ENCODE measurements at places on chromosomes 1 and 21.

DNA sequence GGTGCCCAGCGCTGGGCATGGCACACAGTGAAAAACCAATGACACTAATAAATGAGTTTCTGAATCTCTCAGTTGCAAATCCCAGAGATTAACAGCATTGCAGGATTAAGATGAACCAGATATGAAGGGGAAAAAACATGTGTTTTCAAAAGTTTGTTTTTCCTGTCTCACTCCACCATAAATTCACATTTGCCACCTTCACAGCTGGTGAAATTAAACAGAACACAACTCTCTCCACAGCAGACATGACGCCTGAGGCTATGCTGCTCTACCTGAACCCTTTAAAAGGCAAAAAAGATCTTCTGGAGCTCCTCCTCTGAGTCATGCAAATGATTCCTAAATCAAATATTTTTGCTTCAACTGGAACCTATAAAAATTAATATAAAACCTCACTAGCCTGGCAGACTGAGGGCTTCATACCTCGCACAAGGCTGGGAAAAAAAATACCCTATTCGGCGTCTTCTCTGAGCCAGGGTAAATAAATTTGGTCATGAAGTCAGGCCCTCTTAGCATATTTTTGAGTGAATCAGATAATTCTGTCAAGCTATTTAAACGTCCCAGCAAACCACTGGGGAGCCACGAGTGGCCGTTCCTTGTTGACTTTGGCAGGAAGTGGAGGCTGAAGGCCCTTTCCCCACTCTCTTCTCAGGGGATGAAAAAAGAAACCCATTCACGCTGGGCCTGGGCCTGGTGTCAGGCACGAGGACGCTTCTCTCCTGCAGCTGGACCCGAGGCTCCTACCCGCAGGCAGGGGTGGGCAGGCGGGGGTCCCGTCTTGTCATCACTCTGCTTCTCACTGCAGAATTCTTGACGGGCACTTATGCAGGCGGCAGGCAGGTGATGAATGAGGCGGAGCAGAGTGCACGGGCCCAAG lies 53.0 kb downstream of the DMRTB1 start:
- DNase-seq: peak; percentile 26

DNA sequence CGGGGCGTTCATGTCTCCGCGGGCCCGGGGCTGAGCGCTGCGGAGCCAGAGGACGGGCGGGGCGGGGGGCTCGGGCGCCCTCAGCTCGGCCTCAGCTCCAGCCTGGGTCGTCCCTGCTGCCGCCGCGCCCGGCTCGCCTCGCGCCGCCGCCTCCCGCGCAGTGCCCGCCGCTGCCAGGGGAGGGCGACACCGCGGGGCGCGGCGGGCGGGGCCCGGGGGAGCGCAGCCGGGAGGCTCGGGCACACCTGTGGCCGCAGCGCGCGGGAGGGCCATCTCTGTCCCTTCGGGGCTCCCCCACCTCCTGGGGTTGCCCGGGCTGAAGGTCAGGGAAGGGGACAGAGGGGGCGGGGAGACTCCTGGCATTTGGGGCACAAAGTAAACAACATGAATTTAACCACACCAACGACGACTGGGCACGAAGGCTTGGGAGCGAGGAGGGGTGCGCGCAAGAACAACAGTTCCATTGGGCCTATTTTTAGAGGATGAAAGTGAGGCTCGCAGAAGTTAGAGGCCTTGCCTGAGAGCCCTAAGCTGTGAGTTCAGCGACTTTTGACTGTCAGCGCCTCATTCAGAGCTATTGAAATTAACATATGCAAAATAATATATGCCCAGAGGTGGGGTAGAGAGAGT lies at the start of gene FAM131C:
TSS of gene FAM131C (minus strand) at position 162 of the 630 bp plus-strand sequence. CDS start 209 bp downstream, outside the sequence.
- no peak for DNase-seq

DNA sequence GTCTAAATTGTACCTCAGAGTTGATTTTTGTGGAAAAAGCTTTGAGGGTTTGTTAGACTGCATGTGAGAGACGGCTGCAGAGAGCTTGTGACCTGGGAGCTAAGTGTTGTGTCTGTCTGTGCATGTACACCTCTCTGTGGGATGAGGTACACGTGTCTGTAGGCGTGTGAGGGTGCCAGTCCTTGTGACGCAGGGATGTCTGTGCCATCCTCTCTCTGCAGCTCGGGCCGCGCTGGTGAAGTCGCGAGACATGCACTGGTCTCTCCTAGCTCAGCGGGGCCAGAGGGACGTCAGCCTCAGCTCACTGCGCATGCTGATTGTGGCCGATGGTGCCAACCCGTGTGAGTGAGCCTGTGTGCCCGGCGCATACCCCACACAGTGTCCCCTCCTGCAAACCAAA lies 66.6 kb downstream of the S100B start:
- no peak for DNase-seq

- no peak for DNase-seq
These were observed 40.3 kb downstream of the UBE2U start for GRCh38 chr1:64243757-64244080.

- DNase-seq: no peak
These were observed 86.1 kb downstream of the TTLL7 start for GRCh38 chr1:83912876-83913275.

DNA sequence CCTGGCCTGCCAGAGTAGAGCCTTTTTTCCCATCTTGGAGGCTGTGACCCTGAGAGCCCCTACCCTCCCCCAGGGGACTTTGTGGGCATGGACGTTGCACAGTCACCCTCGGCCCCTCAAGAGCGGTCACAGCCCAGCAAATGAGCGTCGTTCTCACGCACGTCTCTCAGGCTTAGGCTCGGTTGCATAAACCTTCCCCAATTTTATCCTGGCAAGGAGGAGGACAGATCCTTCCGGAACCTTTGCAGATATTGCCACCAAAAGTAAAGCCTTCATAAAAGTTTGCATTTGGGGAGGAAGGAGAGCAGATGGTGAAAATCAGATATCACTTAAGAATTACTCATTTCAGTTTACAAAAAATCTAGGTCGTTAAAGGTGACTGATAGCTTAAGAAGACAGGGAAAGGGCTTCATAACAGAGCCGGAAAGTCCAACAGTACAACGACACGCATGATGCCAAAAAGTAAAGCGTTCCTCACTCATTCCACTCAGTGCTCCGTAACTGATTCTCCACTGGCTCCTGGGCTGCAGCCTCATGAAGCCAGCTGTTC lies 29.3 kb downstream of the PDE9A start:
- no peak for DNase-seq

DNA sequence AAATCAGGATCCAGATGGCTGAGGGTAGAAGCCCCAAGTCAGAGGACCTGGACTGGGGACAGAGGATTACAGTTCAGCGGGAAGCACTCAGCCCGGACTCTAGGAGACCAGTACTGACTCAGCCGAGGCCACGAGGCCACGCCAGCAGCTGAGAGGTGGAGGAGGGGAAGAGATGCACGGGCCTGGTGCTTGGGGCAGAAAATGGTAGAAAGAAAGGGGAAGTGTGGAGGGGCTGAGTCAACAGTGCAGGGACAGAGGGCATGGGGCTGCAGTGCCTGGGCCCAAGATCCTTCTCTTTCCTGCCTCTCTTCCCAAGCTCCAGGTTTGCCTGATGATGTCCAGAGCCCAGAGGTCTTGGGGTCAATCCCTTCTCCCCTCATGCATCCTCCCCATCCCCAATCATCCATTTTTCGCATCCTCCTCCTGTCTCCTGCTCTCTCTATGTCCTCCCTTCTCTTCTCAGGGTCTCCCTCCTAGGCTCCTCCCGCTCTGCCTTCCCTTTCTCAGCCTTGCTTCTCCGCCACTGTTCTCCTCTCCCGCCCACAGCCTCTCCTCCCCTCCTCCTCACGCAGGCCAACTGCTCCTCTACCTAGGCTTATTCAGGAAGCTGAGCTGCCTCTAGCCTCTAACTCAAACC lies 7.7 kb downstream of the ARHGEF2 start:
- DNase-seq: peak; percentile 66

- no peak for DNase-seq
These were observed 770 bp downstream of the NTNG1 start for GRCh38 chr1:107141491-107142126.

DNA sequence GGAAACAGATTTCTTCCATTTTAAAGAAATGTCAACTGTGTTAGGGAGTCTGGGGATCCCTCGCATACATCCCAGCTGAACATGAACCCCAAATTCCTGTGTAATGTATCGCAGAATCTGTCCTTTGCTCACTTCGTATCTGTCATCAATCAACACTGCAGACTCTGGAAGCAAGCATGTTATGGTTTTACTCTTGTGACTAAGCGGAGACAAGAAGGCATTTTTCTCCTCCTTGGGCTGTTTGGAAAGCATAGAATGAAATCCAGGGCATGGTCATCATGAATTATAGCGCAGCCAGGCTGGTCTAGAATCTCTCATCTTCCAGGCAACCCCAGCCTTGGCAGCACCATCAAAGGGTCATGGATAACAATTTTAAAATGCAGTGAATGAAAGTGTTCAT lies 290.2 kb downstream of the KIF26B start:
- DNase-seq: no peak

DNA sequence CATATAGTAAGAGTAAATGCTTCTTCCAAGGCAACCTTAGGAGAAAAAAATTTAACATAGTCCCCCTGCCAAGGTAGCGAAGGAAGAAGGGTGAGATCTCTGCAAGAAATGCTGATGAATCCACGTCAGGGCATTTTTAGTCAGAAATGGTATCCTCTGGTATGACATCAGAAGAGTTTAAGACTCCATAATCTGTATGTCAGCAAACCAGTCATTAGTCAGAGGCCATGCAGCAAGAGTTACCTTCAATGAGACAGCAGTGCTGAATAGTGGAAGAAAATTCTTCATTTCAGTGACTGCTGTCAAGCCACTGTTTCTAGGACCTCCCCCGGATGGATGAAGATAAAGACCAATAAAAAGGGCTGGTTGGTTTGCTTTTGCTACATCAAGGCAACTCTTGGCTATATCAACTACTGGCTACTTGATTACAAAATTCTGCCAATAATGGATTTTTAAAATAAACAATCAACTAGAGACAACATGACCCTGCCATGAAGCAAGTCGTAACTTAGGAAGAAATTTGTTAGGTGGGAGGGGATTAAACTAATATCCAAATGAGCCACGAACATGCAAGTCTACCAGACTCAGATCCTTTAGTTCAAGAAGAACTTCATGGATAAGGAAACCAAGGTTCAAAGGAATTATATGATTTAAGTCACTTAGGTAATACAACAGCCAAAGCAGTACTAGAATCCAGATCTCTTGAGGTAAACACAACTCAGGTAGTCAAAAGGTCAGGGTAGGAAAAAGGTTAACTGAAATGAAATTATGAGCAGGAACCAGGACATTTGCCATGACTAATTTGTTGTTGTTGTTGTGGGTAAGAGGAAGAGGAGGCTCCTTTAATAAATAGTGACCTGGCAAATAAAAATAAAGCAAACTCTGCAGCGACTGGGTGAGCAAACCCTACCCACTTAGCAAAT lies 25.6 kb upstream of the GUCA2A start:
- no peak for DNase-seq

DNA sequence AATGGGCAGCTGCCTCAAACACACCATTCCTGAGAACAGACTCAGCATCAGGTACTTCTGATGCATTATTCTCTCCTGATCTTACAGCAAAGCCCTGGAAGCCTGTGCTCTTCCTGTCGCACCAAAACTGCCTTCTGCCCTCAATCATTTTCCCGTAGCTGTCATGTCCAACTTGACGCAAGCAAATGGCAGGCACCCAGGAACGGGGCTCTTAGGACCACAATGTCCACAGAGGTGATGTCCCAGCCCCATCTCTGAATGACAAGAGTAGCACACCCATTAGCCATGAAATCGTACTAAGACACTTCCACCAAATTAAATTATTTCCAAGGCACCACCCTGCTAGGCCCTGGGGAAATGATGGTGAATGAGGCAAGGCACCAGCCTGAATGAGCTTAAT lies 47.1 kb downstream of the PTPN14 start:
- no peak for DNase-seq

DNA sequence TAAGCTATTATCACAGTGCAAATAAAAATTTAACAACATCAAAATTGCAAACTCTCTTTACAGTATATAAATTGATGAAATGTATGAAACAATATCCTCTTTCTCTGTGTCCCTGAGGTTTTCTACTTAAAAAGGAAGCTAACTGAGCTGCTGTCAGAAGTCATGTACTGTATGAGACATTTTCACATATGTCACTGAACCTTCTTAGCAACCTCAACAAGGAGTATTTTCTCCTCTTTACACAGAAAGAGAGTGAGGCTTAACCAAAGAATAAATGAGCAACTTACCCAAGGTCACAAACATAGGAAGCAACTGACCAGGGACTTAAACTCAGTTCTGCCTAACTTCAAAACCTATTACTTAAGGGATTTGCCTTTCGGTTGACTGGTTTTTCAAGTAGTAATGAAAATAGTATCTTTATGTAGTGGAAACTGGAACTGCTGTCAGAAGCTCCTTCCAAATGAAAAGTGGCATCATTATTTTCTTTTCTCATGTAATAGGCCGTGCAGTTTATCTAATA lies 288.9 kb downstream of the LRRIQ3 start:
- DNase-seq: no peak

- no peak for DNase-seq
These were observed 5.3 kb downstream of the EDN2 start for GRCh38 chr1:41479000-41479807.

DNA sequence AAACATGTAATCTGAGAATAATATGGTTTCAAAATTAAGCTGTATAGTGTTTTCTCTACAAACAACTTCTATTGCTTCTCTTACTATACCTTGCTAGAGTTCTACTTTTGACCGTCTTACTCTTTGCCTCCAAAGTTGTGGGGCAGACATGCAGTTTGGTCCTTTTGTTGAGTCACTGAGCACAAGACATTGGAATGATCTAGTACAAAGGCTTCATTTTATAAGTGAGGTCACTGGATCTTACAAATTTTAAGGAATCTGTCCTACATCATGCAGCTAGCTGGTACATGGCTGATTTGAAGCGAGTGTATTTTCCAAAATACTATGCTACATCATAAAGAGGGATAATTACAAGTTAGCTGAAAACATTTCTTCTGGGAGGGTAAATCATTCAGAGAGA lies 28.8 kb downstream of the OR10J1 start:
- no peak for DNase-seq

GRCh38 chr21:37415939-37416338 lies 49.4 kb downstream of the DYRK1A start:
- DNase-seq: no peak

DNA sequence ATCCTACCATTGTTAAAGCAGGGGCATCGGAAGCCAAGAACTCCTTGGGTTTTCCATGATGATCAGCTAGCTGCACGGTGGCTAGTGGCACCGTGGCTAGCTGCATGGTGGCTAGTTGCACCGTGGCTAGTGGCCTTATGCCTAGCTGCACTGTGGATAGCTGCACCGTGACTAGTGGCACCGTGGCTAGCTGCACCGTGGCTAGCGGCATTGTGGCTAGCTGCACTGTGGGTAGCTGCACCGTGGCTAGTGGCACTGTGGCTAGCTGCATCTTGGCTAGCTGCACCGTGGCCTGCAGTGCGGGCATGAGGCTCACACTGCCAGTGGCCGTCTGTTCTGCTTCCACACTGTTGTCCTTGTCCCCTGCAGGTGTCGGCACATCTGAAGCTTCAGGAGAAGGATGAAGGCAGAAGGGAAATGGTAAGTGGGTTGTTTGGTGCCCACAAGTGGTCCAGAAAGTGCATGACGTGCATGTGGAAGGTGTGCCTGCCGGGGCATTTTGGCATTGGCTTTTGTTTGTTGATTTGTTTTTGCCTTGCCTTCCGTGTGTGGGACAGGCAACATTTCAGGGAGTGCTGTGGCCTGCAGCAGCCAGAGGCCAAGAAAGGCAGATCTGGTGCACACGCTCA lies 38.6 kb downstream of the TFF3 start:
- no peak for DNase-seq

All from tibial nerve (tissue), 4 donors.